ENCODE measurements at places on chromosomes 11 and 22. TPM values are rescaled to one million over a fixed set of nuclear protein-coding genes. Genes with fewer than 3 reads are reported as not detected.

Gene SAC3D1
- total RNA-seq: 8.5 TPM

Gene ZC3H12C
- total RNA-seq: 10.5 TPM

Gene KIRREL3
- total RNA-seq: not detected

Gene BEST1
- total RNA-seq: 0.13 TPM

Gene CTSF
- 45.5 TPM for total RNA-seq

Gene CD248
- total RNA-seq: under 0.01 TPM

Gene TMEM109
- total RNA-seq: 122 TPM

Gene XKR3
- not detected for total RNA-seq

Gene CENPM
- total RNA-seq: 30.0 TPM

Gene UBQLN3
- total RNA-seq: not detected

Gene ZBTB16
- total RNA-seq: 6.4 TPM

Gene SCGB2A2
- not detected for total RNA-seq

Gene C22orf31
- total RNA-seq: not detected

Gene SLC22A9
- total RNA-seq: not detected

Gene ELFN2
- total RNA-seq: under 0.01 TPM

Gene CHADL
- 1.3 TPM for total RNA-seq

All from dermis microvascular lymphatic vessel endothelial cell (primary cell).